ENCODE measurements at places on chromosomes 7 and 10.

DNA sequence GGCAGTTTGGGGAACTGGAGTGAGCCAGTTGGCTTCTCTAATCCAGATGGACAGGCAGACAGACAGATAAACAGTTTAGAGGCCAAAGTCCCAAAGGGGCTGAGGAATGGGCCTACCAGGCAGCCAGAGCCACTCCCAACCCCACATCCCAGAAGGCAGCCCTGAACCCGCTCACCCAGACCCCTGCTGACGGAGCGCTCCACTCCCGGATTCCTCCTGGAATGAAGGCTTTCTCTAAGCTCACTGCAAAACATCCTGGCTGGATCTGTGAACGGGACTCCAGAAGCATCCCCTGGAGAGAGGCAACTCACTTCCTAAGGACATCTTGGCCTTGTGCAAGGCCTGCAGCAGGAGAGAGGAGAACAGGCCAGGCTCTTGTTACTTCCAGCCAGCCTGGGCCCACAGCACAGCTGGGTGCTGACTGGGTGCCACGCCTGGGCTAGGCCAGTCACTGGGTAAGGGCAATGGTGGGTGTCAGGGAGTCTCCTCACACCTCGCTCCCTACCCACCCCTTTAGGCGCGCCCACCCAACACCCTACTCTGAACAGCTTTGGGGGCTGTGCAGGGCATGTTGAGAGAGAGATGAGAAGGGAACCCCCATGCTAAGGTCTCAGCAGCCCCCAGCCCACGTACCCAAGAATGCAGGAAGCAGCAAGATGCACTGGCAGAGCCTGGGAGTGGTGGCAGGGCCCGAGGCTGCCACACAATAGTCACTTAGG lies 168.6 kb upstream of the ZMIZ1 start:
- DNase-seq: no peak

DNA sequence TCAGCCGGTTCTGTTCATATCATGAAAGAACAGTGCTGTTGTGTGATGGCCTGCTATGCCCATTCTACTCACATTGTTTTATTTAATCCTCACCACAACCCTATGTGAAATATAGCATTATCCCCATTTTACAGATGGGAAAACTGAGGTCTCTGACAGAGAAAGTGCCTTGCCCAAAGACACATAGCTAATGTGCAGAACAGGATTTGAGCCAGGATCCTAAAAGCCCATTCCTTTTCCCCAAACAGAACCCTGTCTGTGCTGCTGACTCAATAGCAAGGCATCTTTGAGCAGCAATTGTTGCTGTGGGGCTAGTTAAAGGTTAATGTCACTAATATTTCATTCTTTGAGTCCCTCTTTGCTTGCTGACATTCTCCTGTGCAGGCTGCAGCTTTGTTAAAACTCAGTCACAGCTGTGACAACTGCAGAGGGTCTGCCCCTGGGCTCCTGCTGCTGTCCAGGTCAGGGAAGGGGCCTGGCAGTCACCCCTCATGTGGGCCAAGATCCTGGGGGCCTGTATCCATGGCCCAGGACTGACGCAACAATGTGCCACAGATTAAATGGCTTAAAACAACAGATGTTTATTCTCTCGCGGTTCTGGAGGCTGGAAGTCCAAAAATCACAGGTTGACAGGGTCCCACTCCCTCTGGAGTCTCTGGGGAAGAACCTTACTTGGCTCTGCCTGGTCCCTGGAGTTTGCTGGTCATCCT lies 40.4 kb downstream of the AFAP1L2 start:
- DNase-seq: peak; percentile 52

DNA sequence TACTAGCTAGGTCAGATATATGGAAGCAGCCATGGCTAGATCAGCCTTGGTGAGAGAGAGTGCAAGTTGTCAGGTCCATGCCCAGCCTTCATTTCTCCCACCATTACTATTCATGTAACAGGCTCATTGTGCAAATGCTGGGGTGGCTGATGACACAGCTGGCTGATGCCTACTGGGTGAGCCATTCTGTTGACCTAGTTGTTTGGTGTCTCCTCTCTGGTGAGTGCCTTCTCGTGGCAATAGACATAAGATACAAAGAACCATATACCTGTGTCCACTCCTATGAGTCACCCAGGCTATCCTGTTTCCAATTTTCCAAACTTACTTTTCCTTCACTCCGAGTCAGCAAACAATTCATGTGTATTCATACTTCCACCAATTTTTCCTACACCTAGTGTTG lies 46.0 kb downstream of the ZNF25 start:
- DNase-seq: no peak

- no peak for DNase-seq
Measured at GRCh38 chr7:57179776-57180415, 47.7 kb upstream of the ZNF479 start.

DNA sequence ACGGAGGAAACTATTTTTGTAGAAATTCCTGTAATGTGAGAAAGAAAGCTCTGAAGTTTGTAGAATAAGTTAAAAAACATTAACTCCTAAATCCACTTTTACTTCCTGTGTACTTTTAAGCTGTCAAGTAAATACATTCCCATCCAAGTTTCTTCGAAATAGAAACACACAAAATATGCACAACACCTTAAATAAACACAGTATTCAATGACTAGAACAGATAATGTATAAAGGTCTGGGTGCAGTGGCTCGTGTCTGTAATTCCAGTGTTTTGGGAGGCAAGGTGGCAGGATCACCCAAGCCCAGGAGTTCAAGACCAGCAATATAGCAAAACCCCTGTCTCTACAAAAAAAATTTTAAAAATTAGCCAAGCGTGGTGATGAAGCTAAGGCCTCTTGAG lies 121.9 kb upstream of the ODAD2 start:
- DNase-seq: no peak

- no peak for DNase-seq
Measured at GRCh38 chr10:14438057-14438456, 107.3 kb upstream of the FRMD4A start.

DNA sequence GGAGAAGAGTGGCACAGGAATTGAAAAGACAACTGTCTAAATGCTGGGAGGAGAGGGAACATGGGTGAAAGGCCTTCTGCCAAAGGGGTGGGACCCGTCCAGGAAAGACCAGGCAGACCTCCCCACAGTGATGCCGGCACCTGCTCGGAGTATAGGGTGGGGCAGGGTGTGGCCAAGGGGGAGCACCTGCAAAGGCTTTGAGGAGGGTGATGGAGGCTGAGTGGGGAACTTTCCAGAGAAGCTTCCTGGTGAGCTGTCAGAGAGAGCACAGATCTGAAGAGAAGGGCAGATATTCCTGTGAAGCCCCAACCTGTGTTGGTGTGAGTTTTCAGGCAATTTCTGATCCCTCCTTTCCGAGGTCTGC lies 263.4 kb upstream of the GRB10 start:
- DNase-seq: no peak

- no peak for DNase-seq
Measured at GRCh38 chr10:18294633-18295032, 154.4 kb downstream of the CACNB2 start.

DNA sequence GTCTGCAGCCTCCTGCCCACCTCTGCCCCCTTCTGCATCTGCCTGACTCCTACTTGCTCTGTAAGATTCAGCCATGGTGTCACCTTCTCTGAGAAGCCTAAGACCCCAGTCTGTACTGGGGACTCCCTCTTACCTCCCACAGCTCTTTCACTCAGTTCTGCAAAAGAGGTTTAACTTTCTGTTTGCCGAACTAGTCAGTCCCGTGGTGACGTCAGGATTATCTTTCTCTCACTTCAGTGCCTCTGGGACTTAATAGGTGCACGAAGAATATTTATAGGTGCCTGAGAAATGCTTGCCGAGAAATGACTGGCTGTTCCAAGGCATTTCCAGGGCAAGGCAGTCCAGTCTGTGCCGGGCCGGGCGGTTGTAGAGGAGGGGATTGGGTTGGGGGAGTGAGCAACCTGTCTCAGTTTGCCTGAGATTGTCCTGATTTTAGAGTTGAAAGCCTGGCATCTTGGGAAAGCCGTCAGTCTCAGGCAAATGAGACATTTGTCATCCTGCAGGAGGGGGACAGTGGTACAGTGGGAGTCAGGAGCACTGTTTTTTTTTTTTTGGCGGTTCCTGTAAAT lies 227.5 kb upstream of the NPVF start:
- DNase-seq: no peak

GRCh38 chr7:101588131-101588935 lies 40.8 kb downstream of the MYL10 start:
- no peak for DNase-seq

GRCh38 chr7:127689194-127689772 lies 37.3 kb downstream of the SND1 start:
- DNase-seq: no peak

GRCh38 chr10:93496322-93497041 lies at the start of gene CEP55:
Gene CEP55 (plus strand): TSS chr10:93496612. CDS start chr10:93500052, 3,440 bp downstream.
- DNase-seq: peak; percentile 89

DNA sequence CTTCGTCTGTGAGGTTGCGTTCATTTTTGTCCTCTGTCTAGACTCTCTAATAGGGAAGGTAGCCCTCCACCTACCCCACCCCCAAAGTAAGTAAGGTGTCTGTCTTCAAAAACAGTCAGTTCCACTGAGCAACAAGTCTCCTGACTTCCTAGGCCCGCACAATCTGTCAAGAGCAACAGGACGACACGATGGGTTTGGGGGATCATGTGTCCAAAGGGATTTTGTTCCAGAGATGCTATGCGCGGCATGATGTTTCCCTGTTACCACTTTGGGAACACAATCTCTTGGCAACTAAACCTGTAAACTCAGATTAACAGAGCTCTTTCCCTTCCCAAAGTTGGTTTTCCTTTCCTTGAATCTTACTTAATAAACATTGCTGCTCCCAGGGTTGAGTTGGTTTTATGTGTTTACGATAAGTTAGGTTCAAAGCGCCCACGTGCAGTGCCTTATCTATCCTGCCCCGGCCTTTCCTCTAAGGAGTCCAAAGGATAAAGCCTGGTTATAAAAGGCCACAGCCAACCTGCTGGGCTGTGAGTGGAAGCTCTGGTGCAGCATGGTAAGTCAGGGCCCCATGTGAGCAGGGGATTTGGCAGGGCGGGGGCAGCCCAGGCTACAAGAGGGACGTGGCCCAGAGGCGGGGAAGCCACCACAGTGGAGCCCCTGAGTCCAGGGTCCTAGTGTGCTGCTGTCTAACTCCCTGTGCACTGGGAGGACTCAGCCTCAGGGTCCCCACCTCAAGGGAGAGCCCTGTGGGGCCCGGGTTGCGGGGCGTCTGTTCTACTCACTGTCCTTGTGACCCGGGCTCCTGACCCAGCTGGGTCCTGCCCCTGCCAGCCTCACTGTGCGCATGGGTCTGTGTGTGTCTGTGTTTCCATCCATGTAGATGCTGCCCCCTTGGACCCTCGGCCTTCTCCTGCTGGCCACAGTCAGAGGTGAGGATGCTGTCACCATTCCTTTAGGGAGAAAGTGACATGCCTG lies at the start of gene PNLIPRP2:
TSS of gene PNLIPRP2 (plus strand) at position 531 of the 978 bp plus-strand sequence.
- DNase-seq: no peak

DNA sequence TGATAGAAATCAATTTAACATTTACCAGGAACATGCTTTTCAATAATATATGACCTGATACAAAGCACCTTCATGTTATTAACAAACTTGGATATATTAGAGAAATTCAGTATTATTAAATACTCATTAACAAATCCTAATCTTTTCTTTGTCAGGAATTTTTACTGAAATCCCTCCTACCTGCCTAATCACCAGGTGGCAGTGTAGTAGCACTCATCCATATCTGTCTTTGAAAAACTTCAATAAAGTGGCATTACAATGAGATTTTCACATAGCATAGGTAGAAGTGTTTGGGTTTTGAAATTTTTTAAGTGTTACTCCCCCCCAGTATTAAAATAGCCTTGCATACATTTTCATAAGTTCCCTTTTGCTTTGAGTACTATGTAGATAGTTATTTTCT lies 1246.6 kb upstream of the LRRN3 start:
- DNase-seq: peak; percentile 1

- no peak for DNase-seq
Measured at GRCh38 chr7:100588438-100588837, 2.3 kb downstream of the FBXO24 start.

GRCh38 chr10:60299961-60300883 lies 89.5 kb downstream of the ANK3 start:
- peak; percentile 98 for DNase-seq

DNA sequence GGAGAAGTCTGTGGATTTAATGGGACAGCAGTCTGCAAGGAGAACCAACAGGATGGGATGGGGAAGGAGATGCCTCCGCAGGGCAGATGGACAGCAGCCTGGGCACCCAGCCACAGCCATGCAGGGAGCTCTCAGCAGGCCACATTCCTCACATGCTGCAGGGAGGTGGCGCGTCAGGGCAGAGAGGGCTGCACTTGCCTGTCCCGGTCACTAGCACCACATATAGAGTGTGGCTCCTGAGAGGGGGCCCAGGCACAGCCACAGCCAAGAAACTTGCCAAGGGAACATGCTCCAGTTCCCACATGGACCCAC lies 86.8 kb upstream of the ZMIZ1 start:
- DNase-seq: no peak

DNA sequence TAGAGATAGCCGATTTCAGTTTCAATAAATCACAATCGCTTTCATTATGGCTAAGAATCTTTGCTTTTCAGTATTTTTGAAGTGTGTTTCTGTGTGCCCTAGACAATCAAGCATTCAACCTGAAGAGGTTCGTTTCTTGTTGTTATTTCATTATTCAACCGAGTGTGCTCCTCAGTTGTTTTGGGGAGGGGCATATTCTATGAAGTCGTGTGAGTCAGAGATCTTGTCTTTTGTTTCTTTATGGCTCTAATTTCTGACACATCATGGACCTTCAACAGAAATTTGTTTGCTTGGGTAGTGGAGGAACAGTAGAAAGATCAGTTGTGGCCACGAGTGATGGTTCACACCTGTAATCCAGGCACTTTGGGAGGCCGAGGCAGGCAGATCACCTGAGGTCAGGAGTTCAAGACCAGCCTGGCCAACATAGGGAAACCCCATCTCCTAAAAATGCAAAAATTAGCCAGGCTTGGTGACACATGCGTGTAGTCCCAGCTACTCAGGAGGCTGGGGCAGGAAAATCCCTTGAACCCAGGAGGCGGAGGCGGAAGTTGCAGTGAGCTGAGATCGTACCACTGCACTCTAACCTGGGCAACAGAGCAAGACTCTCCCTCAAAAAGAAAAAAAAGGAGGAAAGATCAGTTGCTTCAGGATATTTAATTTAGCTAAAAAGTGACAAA lies 38.3 kb downstream of the C1QL3 start:
- DNase-seq: no peak

DNA sequence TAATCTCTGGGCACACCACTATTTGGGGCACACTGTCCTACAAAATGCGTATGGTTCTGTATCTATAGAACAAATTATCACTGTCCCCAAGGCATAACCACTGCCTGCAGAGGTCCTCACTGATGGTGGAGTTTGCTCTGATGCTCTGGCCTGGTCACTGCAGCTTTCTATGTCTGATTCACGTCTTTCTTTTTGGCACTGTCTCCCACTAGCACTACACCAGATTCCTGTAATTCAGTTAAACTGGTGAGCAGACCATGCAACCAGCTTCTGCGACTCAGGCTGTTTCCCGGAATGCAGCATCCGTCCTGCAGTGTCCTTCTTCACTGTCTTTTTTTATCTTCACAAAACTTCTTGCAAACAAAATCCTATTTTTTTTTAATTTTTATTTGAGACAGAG lies 112.8 kb downstream of the KLF6 start:
- DNase-seq: no peak

GRCh38 chr10:95876756-95877155 lies 31.0 kb upstream of the CC2D2B start:
- no peak for DNase-seq

- DNase-seq: peak; percentile 60
Measured at GRCh38 chr10:88707429-88708155, 1.5 kb downstream of the LIPK start.

GRCh38 chr7:54544527-54545240 lies 2.5 kb downstream of the VSTM2A start:
- no peak for DNase-seq
